HCT116 (cell line): ENCODE measurements at places on chromosomes 6 and 20. TPM values are rescaled to one million over a fixed set of nuclear protein-coding genes. Genes with fewer than 3 reads are reported as not detected.

DNA sequence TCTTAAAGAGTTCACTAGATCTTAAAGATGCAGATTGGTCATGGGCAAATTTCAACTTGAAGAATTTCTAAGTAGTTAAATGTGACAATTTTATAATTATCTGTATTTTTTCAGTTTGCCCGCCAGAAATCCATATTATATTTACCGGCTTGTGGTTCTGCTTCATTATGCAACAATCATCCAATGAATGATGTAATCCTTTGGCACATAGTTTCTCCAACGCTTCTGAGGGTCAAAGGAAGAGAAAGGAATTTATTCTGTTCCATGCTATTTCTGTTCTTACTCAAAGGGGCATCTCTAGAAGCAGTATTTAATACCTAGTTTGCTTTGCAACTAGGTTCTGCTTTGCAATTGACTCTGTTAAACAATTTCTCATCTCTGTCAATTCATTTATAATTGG is 359.3 kb upstream of the PLCB4 start:
- DNase-seq, result no peak

DNA sequence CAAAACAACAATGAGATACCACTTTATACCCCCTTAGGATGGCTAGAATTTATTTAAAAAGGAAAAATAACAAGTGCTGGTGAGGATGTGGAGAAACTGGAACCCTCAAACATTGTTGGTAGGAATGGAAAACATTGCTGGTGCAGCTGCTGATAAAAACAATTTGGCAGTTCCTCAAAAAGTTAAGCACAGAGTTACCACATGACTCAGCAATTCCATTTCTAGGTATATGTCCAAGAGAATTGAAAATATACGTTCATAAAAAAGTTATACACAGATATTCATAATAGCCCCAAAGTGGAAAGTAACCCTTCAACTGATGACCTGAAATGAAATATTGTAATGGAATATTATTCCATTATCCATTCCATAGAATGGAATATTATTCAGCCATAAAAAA is 55.0 kb downstream of the CD83 start:
- DNase-seq, result no peak

- no peak for DNase-seq
Measured at GRCh38 chr6:31048099-31048498, 37.8 kb downstream of the MUC22 start.

DNA sequence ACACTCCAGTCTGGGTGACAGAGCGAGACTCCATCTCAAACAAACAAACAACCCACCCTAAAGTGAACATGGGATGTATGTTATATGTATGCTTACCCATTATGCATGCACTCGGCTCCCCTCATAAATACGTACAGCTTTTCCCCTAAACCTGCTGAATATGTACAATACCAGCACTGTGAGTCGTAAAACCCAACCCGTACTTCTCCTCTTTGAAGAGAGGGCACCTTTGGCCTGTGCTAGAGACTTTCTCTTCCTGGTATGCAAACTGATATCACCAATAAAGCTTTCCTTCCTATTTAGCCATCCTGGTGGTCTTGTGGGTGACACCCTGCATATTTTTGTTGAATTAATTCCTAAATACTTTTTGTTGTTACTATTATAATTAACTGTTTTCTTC is 51.3 kb downstream of the VSTM2L start:
- DNase-seq, result no peak

Gene GATA5
- total RNA-seq, result not detected

GRCh38 chr6:31765910-31766794 is 3.7 kb downstream of the SAPCD1 start:
- DNase-seq, result no peak

DNA sequence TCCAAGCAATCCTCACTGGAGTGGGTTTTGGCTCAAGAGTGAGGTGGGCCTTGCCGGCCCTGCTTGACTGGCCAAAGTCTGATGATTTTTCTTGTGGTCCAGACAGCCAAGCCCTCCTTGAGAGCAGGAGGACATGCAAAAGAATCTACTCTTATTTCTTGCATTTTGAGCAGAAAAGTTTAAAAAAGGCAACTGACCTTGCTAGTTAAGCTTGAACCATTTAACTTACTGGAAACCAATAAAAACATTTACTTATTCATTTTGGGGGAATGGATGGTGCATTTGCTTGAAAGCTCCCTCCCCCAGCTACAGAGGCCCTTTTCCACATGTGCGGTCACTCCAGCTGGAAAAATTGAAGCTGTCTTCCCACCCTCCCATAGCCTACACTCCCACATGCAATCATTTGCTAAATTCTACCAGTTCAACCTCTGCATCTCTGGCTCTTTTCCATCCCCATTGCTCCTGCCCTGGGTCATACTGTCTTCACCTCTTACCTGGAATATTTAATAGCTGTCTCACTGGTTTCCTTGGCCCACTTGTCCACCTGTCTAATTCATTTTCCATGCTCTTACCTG is 527.9 kb downstream of the DHX35 start:
- no peak for DNase-seq

Gene OPRM1
- total RNA-seq, result not detected

DNA sequence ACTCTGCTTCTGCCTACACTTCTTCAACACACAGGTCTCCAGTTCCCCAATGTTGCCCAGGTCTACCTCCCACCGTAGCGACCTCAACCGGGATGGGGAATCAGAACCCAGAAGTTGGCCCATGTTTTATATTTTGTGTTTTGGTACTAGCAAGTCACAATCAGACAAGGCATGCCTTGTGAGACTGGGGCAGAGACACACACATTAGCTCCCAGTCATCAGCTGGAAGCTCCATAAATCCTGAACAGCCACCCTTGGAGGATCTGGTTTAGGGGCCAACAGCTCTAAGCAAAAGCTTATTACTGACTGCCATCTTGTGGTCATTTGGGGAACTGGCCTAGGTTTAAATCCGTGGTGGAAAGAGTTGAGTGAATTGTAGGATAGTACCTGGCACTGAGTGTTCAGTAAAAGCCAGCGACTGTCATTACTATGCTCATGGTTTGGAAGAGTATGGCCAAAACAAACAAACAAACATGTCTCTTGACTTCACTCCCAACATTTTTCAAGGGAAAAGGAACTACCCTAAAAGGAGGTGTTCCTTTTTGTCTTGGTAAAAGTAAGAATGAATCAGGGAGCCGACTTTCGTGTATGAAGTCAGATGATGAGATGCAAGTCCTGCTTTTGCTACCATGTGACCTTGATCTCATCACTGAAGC is 40.5 kb downstream of the PIM1 start:
- DNase-seq, result peak; percentile 72

- peak; percentile 39 for DNase-seq
Measured at GRCh38 chr20:58309591-58310290, at the start of gene RAB22A. RAB22A (plus strand) TSS chr20:58309715; CDS start chr20:58309977, 262 bp downstream.

DNA sequence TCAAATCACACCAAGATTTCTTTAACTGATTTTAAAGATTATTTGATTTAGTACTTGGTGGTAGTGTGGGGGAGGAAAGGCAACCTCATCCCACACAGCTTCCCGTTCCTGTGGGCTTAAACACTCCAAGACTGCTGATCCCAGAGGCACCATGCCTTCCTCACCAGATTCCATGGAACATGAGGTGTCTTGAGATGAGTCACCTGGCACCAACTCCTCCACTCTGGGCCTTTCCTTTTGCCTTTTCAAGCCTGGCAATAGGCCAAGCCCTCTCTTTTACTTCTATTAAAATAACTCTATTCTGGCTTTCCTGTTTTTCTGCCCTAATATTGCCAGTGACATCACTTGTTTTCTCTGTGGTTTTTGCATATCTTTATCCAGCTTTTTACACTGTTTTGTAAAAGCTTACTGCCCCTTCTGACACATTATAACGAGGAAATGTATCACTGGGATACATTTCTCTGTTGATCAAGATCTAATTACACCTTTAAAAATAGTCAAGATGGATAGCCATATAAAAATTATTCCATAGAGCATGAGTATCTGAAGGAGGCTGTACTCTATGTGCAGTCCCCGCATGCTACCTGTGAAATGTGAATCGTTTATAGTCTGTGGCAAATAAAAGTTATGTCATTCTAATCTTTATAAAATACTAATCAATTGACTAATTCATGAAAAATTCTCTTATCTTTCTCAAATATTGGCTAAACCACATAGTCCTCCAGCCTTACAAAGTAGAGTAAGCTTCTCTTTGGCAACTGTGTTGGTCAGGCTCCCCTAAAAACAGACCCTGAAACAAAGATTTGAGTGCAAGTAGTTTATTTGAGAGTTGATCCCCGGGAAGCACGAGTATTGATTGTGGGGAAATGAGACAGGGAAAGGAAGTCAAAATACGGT is 257.8 kb upstream of the KCNQ5 start:
- DNase-seq, result no peak

DNA sequence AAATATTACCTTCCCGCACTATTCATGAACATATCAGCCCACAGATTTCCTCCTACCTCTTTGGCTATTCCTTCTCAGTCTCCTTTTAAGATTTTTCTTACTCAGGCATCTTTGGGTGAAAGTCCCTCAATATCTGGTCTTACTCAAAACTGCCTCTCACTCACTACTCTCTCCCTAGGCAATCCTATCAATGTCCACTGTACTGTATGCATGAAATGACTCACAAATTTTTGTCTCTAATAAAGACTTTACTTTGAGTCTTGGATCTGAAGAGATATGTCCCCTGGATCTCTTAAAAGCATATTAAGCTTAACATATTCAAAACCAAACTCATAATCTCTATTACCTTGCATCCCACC is 24.4 kb downstream of the IL22RA2 start:
- no peak for DNase-seq

Gene TMEM200A
- total RNA-seq, result 22.9 TPM

- DNase-seq, result no peak
Measured at GRCh38 chr20:43536817-43537440, 21.9 kb upstream of the SGK2 start.

DNA sequence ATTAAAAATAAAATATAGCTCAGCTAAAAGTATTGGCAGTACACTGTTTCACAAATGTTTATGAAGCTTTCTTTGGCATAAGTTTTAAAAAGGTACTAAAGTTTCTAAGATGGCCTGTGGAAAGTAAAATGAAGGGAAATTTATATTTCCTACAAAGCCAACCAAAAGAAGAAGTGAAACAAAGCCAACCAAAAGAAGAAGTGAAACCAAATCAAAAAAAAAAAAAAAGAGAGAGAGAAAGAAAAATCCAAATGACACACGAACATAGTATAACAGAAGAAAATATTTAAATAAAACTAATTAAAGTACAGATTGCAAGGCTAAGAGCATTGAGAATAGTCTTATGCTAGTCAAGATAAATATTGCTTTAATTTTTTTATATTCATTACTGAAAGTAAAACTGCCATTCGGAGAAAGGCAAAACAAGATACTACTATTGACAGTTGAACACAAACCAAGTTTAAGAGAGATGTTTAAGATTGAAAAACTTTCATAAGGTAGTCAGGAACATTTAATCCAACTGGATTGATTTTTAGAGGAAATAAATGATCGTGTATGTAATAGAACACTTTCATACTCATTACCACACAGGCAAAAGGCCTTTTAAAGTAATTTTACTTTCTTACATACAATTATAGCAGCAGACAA is 12.8 kb upstream of the KHDRBS2 start:
- no peak for DNase-seq

- DNase-seq, result no peak
Measured at GRCh38 chr20:24935766-24936525, 13.1 kb upstream of the CST7 start.

DNA sequence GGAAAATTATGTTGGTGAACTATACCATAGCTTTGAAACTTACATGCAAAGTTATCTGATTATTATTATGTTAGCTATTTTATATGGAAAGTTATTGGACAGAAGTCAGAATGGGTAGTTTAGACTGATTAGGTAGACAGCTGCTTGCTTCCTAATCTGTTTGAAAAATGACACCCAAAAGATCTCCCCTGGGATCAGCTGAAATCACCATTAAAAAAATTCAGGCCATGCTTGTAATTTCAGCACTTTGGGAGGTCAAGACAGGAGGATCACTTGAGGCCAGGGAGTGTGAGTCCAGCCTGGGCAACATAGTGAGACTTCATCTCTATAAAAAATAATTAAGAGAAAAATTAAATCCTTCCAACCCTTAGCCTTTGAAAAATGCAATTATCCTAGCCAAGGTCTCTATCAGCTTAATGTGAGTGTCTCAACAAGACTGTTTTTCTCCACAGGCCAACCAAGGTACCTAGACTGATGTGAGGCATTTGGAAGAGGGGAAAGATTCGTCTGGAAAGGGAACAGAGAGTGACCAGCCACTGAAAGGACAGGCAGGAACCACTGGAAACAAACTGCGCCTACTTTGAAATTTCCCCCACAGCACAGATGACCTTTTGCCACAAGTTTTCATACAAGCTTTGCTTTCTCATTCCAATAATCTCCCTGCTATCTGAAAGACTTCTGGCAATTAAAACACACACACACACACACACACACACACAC is 232.3 kb downstream of the GMPR start:
- DNase-seq, result no peak

Gene SLC32A1
- total RNA-seq, result not detected

GRCh38 chr6:99390896-99391295 is 3.1 kb downstream of the COQ3 start:
- DNase-seq, result no peak

- DNase-seq, result no peak
Measured at GRCh38 chr6:40983752-40984151, 55.3 kb downstream of the UNC5CL start.

GRCh38 chr6:101326411-101326810 is 67.1 kb upstream of the GRIK2 start:
- no peak for DNase-seq

Gene TFAP2D
- not detected for total RNA-seq

- no peak for DNase-seq
Measured at GRCh38 chr20:34058831-34059230, 53.2 kb downstream of the EIF2S2 start.

- no peak for DNase-seq
Measured at GRCh38 chr6:82711971-82712370, 348.4 kb downstream of the TPBG start.

Gene MACROD2
- total RNA-seq, result 3.7 TPM

GRCh38 chr20:6135347-6135746 is 12.5 kb upstream of the FERMT1 start:
- DNase-seq, result no peak

Gene ID4
- total RNA-seq, result 0.10 TPM

DNA sequence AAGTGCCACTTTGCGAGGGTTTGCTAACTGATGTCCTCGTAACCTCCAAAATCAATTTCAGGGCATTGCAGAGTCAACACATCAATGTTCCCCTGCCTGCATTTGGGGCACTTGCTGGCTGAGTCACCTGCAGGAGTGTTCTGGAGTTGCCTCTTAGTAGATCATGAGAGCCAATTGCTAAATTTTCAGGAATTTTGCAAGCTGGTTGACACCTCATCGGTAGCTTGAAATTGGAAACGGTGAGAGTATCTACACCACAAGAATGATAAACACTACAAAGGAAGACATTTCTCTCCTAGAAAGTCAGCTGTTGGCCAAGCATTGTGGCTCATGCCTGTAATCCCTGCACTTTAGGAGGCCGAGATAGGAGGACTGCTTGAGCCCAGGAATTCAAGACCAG is 10.8 kb upstream of the BFSP1 start:
- DNase-seq, result no peak
